CD4-positive, alpha-beta T cell (primary cell): ENCODE measurements at places on chromosomes 4 and X. TPM values are rescaled to one million over a fixed set of nuclear protein-coding genes. Genes with fewer than 3 reads are reported as not detected.

DNA sequence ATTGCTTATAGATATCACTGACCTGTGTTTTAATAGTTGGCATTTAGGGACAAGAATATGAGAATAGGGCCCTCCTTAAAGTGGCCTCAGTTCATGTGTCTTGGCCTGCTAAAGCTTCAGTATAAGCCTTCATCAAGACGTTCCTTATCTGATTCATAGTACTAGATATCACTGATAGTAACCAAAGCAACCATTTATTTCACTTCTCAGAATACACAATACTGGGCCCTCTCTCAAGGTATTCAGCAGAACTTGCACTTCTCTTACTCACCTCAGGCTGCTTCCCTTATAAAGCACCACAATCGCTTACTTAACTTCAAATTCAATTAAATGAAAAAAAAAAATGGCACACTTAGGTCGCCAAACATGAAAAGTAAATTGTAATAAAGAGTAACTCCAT, 259.4 kb upstream of the PCDH7 start:
- DNase-seq: no peak
- no peak overlapping the region for H3K4me3 ChIP-seq
- no peaks in the 10 kb centered on the region for H3K4me1 ChIP-seq

GRCh38 chr4:118086344-118086743, 52.1 kb downstream of the NDST3 start:
- no peaks in the 10 kb centered on the region for H3K27me3 ChIP-seq
- no peak overlapping the region for H3K27ac ChIP-seq
- H3K4me1 ChIP-seq: no peaks in the 10 kb centered on the region
- no peak overlapping the region for H3K4me3 ChIP-seq
- DNase-seq: no peak

Gene CT45A1
- total RNA-seq: not detected

DNA sequence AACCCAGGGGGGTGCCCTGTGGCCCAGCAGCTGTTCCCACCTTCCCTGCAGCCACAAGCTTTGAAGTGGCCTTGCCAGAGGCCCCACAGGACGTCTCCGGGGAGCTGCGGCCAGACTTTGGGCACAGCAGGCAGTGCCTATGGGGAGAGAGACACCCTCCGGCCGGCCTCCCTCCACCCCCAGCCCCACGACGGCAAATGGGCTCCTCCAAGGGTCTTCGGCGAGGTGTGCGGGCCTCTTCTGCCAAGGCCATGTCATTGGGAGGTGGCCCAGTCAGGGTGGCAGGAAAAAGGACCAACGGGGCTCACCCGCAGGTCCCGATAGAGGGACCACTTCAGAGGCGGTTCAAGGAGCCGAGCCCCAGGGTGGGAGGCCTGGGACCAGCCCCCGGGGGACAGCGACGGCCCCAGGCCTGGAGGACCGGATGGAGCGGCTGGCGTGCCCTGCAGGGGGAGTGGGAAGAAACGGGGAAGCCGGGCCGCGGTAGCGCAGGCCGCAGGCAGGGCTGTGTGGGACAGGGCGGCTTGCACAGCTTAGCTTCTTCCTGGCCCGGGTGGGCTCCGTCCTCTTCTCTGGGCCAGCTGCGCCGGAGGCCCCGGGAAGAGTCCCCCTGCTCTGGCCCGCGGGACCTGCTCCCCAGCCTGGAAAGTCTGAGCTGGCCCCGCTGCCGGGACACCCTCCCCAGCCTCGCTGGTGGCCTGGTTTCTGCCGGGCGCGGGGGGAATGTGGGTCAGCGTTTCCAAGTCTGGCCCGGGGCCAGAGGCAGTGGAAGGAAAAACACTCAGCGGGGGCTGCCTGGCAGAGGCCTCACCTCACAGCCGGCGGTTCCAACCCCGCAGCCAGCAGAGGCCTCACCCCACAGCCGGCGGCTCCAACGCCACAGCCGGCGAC, 21.9 kb upstream of the SPON2 start:
- peaks cover 13% of the 10 kb centered on the region for H3K4me1 ChIP-seq
- H3K36me3 ChIP-seq: peaks cover 13% of the 10 kb centered on the region
- H3K4me3 ChIP-seq: no peak overlapping the region
- H3K27me3 ChIP-seq: no peaks in the 10 kb centered on the region

Gene CAPN6
- not detected for total RNA-seq

DNA sequence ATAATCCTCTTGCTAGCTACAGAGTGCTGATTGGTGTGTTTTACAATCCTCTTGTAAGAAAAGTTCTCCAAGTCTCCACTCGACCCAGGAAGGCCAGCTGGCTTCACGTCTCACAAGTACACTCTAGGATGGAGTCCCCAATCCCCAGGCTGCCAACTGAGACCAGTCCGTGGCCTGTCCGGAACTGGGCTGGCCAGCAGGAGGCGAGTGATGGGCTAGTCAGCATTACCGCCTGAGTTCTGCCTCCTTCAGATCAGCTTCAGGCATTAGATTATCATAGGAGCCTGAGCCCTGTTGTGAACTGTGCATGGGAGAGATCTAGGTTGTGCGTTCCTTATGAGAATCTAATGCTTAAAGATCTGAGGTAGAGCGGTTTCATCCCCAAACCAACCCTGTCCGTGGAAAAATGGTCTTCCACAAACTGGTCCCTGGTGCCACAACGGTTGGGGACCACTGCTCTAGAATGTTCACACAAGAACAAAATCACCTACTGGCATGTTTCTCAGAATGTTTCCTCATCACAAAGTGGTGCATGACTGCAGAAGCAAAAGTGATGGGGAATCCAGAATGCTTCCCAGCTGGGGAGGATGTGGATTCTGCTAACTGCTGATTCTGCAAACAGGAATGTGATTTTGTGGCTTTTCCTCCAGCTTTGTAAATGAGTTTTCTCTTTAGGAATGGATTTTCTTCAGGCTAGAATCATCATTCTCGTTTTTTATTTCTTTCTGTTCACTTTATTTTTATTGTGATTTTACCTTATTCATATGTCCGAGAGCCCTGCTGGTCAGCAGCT, 40.9 kb downstream of the SEPTIN11 start:
- H3K36me3 ChIP-seq: no peaks in the 10 kb centered on the region
- H3K4me3 ChIP-seq: no peak overlapping the region
- DNase-seq: no peak
- peaks cover 65% of the 10 kb centered on the region for H3K4me1 ChIP-seq
- no peak overlapping the region for H3K27ac ChIP-seq

DNA sequence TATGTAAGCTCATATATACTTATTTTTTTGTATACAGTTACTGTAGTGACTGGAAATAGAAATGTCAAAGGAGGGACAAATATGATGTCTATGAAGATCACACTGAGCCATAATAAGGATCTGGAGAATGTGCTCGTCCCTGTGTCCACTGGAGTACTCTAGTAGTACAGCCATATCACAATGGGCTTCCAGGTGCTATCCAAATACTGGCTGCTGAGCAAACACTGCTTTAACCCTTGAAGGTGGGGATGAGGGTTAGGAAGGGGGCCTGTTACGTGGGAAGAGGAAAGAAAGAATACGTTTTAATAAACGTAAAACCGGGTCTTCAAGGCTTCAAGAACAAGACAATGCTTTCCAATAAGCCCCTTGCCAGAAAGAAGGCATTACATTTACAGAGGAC, 29.8 kb upstream of the TMEM150C start:
- H3K36me3 ChIP-seq: no peaks in the 10 kb centered on the region
- H3K27ac ChIP-seq: no peak overlapping the region
- H3K27me3 ChIP-seq: peaks cover 9% of the 10 kb centered on the region
- H3K4me3 ChIP-seq: no peak overlapping the region
- H3K4me1 ChIP-seq: no peaks in the 10 kb centered on the region

Gene PLXNB3
- not detected for total RNA-seq

- no peaks in the 10 kb centered on the region for H3K36me3 ChIP-seq
- no peaks in the 10 kb centered on the region for H3K27me3 ChIP-seq
- no peak overlapping the region for H3K4me3 ChIP-seq
- H3K27ac ChIP-seq: no peak overlapping the region
- H3K4me1 ChIP-seq: no peaks in the 10 kb centered on the region
- no peak for DNase-seq
Observed at GRCh38 chr4:10731162-10731561, 46.6 kb upstream of the CLNK start.

- H3K27ac ChIP-seq: no peak overlapping the region
- no peaks in the 10 kb centered on the region for H3K36me3 ChIP-seq
- H3K4me1 ChIP-seq: peaks cover 24% of the 10 kb centered on the region
- DNase-seq: no peak
- peaks cover 59% of the 10 kb centered on the region for H3K27me3 ChIP-seq
- H3K4me3 ChIP-seq: no peak overlapping the region
Observed at GRCh38 chr4:54661686-54662085, 3.9 kb downstream of the KIT start.

GRCh38 chrX:49309401-49309981, 6.0 kb downstream of the GAGE10 start:
- H3K36me3 ChIP-seq: no peaks in the 10 kb centered on the region
- peak overlapping the region; percentile 58 for H3K4me3 ChIP-seq
- H3K4me1 ChIP-seq: peaks cover 21% of the 10 kb centered on the region
- no peaks in the 10 kb centered on the region for H3K27me3 ChIP-seq

DNA sequence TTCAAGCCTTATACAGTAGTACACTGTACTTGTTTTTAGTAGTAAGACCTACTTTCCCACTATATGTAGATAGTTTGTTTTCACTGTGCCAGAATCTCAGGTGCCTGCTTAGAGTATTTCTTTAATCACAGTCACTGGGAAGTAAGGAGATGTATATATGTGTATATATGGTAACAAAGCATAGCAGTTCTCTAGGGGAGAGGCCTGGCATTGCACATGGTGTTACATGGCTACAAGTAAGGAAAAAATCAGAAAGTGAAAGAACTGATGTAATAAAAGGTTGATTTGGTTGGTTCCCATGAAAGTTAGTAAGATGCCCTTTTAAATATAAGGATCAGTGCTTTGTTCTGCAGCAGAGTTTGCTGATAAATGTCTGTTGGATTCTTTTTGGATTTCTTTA, 9.3 kb upstream of the DCK start:
- H3K27me3 ChIP-seq: no peaks in the 10 kb centered on the region
- no peak overlapping the region for H3K27ac ChIP-seq
- DNase-seq: no peak
- H3K4me1 ChIP-seq: no peaks in the 10 kb centered on the region

Gene ARMCX2
- 3.6 TPM for total RNA-seq

DNA sequence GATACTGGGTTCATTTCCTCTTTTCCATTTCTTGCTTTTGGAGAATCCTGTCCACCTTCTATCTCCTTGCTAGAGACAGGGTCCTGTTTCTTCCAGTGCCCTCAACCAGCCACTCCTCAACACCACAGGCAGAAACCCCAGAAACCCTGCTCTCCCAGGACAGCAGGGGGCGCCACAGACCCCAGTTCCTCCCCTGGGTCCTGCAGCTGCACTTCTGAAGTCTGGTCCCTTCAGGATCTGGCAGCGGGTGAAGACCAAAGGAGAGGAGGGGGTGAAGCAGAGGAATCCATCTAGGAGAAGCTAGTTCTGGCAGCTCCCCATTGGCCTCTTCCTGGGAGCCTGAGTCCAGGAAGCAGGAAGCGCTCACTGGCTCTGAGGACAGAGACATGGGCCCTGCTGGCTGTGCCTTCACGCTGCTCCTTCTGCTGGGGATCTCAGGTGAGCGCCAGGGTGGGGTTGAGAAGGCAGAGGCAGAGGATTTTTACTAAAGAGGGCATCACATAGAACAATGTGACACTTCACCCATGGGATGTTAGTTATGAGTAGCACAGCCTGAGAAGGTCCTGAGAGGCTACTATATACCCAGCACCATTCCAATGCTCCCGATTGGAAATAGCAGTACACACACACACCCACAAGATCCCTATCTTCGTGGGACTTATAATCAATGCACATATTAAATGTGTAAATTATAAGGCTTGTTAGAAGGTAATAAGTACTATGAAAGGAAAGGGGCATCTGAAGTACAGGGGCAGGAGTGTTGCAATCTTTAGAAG, at the start of gene PRSS48:
TSS of gene PRSS48 (plus strand) at position 375 of the 776 bp plus-strand sequence. CDS start at position 387, 12 bp downstream.
- no peaks in the 10 kb centered on the region for H3K27me3 ChIP-seq
- H3K36me3 ChIP-seq: no peaks in the 10 kb centered on the region
- no peak within 1 kb of the TSS for H3K4me3 ChIP-seq

Gene STPG2
- total RNA-seq: 0.28 TPM

Gene MAGEB2
- not detected for total RNA-seq

GRCh38 chr4:188915175-188915574, 775.9 kb downstream of the TRIML1 start:
- DNase-seq: no peak
- no peak overlapping the region for H3K27ac ChIP-seq

- no peaks in the 10 kb centered on the region for H3K4me1 ChIP-seq
- H3K27me3 ChIP-seq: no peaks in the 10 kb centered on the region
- no peaks in the 10 kb centered on the region for H3K36me3 ChIP-seq
- DNase-seq: no peak
- no peak overlapping the region for H3K27ac ChIP-seq
Observed at GRCh38 chr4:95596676-95597075, 47.9 kb upstream of the UNC5C start.

DNA sequence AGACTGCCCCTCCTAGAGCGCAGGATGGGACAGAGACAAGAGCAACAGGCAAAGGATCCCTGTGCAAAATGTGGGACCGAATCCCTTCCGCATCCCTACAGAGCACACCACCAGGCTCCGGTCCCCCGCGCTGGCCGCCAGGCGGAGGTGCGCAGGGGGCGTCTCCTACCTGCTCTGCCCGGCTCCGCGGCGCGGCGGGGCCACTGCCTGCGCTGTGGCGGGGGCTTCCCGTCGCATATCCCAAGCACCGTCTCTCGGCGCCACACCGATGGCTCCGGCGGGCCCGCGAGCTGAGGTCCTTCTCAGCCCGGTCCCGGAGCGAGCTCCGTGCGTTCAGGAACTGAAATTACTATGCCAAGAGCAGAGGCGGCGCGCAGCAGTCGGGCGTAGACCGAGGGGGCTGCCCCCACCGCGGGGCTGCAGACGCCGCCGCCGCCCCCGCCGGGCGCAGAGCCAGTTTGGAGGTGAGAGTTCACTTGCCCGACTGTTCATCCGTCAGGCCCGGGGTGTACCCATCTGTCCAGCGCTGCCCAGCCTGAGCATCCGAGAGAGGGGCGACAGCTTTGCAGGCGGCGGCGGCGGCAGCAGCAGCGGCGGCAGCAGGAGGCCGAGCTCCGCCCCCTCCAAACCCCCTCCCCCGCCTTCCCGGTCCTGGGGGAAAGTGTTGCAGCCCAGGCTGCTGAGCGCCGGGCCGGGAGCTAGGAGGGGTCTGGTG, at the start of gene GPRIN3:
TSS of gene GPRIN3 (minus strand) at position 355 of the 715 bp plus-strand sequence. CDS start 57,690 bp downstream, outside the sequence.
- no peaks in the 10 kb centered on the region for H3K36me3 ChIP-seq
- H3K4me3 ChIP-seq: peak within 1 kb of the TSS; percentile 93
- peak within 1 kb of the TSS; percentile 73 for H3K27ac ChIP-seq
- H3K27me3 ChIP-seq: no peaks in the 10 kb centered on the region
- peaks cover 26% of the 10 kb centered on the region for H3K4me1 ChIP-seq

Gene TRAM1L1
- not detected for total RNA-seq

DNA sequence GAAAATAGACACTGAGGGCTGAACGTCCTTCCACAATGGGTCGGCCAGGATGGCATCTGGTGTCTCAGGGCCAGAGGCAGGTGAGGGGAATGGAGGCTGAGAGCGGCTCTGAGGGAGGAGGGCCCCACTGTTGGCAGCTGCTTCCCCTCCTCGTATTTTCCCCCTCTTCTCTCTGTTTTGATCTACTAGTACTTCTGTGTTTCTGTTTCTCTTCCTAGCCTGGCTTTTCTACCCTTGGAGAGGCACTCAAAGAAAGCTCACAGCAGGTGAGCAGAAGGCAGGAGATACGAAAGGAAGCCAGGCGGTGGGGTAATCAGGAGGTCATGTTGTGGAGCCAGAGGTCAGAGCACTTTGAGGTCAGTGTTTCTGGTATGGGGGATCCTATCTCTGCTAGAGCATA, 151.8 kb upstream of the GATB start:
- no peaks in the 10 kb centered on the region for H3K36me3 ChIP-seq
- H3K27ac ChIP-seq: no peak overlapping the region
- H3K4me1 ChIP-seq: no peaks in the 10 kb centered on the region
- DNase-seq: no peak

GRCh38 chrX:71910986-71911730, 513 bp downstream of the NHSL2 start:
- H3K36me3 ChIP-seq: no peaks in the 10 kb centered on the region
- H3K27me3 ChIP-seq: peaks cover 22% of the 10 kb centered on the region
- H3K4me3 ChIP-seq: peak overlapping the region; percentile 34
- peak; percentile 36 for DNase-seq
- no peak overlapping the region for H3K27ac ChIP-seq

Gene GLRB
- total RNA-seq: not detected
